ENCODE measurements at places on chromosomes 12 and 14.

DNA sequence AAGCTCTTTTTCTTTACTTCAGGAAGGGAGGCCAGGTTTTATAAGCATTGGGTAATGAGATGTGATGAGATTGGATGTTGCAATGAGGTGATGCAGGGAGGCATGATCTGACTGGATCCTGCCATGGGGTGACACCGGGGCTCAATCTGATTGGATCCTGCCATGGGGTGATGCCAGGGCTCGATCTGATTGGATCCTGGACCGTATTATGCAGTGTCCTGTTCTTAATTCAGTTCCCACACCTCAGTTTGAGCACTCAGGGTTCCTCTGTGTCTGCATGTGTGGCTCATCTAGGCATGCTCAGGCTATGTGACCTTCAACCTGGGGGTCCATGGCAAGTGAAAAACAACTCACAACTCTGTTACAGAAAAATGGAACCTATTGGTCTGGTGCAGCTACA lies 166.4 kb downstream of the SLC15A4 start:
- DNase-seq, result no peak

DNA sequence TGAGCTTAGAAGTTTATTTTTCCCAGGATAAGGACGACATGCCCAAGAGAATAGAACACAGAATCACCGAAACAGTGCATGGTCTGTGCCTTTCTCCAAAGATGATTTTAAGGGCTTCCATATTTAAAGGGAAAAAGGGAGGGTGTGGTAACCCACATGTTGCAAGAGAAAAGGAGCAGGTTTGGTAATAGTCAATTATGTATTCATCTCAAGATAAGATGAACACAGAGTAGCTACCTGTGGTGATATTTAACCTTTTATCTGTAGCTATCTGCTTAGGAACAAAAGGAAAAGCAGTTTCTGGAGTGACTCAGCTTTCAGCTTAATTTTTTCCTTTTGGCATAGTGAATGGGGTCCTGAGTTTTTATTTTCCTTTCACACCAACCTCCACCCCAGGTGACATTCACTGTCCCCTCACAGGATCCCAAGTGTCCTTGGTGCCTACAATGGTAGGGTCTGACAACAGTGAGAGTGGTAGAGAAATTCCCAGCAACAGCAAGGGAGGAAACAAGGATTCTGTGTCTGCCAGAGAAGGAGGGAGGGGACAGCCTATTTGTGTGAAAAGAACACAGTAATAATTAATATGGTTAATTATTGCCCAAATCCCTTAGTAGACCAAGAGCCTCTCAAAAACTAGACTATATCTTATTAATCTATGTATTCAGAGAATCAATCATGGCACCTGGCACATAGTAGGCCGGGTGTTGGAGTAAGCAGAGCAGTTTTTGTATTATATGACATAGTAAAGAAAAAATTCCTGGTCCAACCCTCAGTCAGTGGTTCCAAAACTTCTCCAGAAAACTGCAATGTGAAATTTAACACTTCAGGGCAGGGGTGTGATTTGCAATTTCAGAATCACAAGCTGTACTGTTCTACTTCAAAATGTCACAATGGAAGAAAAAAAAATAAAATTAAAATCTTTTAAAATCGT lies 154.5 kb downstream of the PHLDA1 start:
- no peak for DNase-seq

DNA sequence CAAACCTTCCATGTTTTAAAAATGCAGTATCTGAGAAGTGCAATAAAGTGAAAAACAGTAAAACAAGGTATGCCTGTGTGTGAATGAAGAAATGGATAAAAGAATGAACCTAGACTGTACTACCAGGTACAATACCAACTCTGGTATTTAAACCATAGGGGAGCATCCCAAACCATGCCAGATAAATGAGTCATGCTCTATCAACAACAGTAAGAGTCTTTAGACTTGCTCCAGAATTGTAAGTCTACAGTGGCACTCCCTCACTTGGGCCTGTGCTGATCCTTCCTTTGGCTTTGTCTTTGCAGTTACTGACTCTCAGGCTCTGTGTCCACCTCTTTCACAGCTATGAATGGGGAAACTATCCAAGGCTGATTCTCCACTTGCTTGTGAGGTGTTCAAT lies 38.1 kb downstream of the BBS10 start:
- DNase-seq, result peak; percentile 26

GRCh38 chr12:3230758-3231375 lies 153.7 kb downstream of the TSPAN9 start:
- DNase-seq, result no peak

- no peak for DNase-seq
These were observed 992.7 kb upstream of the USP15 start for GRCh38 chr12:61267474-61267873.

- peak; percentile 97 for DNase-seq
These were observed 72.2 kb downstream of the DENND5B start for GRCh38 chr12:31518680-31519227.

DNA sequence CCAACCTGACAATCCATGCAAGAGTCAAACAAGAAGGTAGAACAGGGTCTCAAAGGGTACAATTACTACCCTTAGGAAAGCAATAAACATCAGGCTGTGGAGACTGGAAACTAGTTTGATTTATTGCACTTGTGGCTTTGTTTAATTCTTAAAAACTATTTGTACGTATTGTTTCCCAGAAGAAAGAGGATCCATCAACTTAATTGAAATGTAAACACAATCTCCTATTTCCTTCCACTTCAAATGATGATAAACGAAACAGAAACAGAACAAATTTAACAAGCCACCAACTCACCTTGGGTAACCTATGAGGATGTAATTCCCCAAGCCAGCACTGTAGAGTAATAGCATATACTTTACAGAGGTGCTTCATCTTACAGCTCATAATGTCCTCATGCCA lies 8.0 kb downstream of the STXBP6 start:
- no peak for DNase-seq

- no peak for DNase-seq
These were observed 318.6 kb upstream of the FAR2 start for GRCh38 chr12:28830491-28830890.

DNA sequence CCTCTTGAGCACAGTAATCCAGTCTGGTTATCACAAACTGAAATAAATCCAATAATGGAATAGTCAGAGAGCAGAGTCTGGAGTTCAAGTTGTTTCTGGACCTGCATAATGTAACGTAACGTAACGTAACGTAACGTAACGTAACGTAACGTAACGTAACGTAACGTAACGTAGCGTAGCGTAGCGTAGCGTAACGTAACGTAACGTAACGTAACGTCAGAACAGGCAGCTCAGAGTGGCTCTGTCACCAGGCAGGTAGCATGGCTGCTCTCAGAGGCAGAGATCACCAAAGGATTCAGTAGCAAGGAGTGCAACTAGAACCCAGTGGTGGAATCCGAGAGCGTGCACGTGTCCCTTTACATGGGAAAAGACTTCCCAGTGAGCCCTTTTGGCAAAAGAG lies 85.7 kb upstream of the USP44 start:
- no peak for DNase-seq

- DNase-seq, result peak; percentile 95
These were observed 65.4 kb downstream of the C14orf132 start for GRCh38 chr14:96104469-96105057.

GRCh38 chr12:122880668-122881067 lies 15.3 kb downstream of the VPS37B start:
- peak; percentile 65 for DNase-seq

DNA sequence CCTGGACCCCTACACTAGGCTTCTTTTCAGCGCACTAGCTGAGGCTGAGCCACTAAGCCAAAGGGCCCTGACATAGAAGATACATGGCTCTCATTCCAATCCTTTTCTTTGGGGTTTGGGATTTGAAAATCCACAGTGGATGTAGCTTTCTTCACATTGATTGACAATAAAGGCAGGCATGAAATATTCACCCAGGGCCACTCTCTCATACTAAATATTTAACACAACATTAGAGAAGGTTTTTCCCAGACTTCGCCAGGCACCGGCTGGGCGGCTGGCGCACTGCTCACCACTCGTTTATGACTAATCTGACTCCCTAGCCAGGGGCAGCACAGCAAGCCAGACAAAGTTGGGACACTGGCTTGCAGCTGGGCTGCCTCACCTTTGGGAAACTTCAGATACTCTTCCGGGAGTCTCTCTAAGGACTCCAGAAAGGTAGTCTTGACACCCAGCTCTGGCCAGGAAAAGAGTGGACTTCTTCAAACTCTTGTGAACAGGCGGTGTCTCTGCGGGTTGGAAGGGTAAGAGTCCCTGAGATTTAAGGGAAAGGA lies 699 bp upstream of the HOXC11 start:
- DNase-seq, result no peak

DNA sequence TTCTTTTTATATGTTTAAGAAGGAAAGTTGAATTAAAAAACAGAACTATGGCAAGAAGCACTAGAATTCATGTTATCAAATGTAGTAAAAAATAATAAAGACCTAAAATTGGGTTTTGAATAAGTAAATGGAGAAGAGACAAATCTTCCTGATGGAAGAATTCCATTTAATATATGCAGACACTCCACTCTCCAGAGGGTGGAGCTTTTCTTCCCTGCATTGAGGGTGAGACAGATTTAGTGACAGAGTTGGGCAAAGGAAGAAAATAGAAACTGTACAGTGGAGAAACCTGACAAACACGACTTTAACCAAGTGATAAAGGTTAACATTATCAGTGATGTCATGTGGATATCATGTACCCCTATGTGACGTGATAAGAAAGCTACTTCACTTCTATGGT lies 217.6 kb downstream of the PRKD1 start:
- no peak for DNase-seq

DNA sequence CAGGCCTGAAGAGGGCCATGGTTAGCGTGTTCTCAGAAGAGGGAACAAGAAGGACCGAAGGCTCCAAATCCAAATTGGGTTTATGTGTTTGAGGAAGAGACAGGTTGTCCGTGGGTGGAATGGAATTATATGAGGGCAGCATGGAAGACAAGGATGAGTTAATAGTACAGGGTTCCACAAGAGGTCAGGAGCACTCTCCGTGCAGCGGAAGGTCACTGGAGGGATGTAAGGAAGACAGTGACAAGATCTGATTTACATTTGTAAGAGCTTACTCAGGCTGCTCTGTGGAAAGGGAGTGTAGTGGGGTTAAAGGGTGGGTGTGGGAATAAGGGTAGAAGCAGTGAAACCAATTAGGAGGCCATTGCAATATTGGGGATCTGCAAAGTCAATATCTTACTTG lies 97.0 kb downstream of the TPH2 start:
- no peak for DNase-seq
